ENCODE measurements at places on chromosomes 5 and 9. TPM values are rescaled to one million over a fixed set of nuclear protein-coding genes. Genes with fewer than 3 reads are reported as not detected.

MARCHF3 gene
- total RNA-seq, result 12.8 TPM

DNA sequence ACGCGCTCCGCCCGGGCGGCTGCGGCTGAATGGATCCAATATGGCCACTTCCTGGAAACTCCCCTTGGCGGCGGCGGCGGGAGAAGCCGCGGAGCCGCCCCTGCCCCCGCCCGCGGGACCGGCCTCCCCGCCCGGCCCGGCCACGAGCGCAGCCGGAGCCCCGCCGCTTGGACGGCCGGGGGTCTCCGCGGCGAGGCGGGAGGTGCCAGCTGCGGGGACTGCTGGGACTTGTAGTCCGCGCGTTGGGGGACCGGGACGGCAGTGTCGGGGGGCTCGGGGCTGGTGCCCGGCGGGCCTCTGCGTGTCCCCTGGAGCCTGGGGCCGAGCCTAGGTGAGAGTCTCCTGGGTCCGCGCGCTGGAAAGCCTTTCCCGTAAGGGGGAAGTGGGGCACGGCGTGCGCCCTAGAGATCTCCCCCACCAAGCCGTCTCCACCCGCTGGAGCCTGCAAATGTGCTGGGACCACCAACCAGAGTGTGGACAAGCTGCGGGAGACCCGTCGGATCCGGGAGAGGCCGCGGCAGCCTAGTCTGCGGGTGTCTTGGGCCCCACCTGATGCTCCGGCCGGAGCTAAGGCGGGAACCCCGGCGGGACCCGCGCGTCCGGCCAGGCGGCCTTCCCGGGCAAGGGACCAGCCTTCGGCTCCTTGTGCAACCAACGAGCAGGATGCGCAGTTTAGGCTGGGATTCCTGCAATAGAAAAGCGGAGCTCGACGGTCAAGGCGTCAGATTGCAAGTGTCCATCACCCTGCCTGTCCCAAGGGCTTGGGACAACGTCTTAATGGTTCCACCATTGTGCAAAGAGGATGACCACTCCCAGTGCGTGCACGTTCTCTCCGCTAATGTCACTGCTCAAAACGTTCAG is at the start of gene SEPTIN8:
SEPTIN8 (minus strand) TSS at position 31 of the 861 bp plus-strand sequence. CDS start 102 bp downstream, outside the sequence.
- peak; percentile 63 for DNase-seq

GRCh38 chr9:68981789-68982188 is 32.1 kb downstream of the PRKACG start:
- no peak for DNase-seq

DNA sequence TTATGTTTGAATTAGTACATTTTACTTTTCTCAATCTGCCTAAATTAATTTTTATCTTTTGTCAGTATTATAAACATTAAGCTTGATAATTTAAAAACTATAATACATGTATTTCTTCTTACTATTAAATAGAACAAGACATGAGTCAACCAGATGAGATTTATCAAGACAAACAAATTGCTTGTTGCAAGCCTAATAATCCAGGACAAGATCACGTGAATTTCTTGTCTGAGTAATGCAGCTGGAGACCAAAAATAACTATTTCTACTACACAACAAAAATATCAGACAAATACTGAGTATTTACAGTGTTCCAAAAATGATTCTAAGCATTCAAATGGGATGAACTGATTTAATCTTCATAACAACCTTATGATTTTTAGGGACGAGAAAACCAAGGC is 339.1 kb upstream of the PRR16 start:
- DNase-seq, result no peak

- peak; percentile 64 for DNase-seq
Observed at GRCh38 chr5:179816796-179817469, 3.8 kb upstream of the SQSTM1 start.

GRCh38 chr5:119274030-119274766 is 81.6 kb upstream of the TNFAIP8 start:
- DNase-seq, result no peak

- no peak for DNase-seq
Observed at GRCh38 chr9:123282362-123283047, 14.1 kb upstream of the STRBP start.

XRCC4 gene
- 1.8 TPM for total RNA-seq

GRCh38 chr9:96026655-96027213 is 151.2 kb downstream of the ERCC6L2 start:
- no peak for DNase-seq

- DNase-seq, result no peak
Observed at GRCh38 chr9:117825609-117826347, 121.6 kb downstream of the TLR4 start.

- no peak for DNase-seq
Observed at GRCh38 chr9:87327575-87328125, 170.0 kb upstream of the DAPK1 start.

- DNase-seq, result no peak
Observed at GRCh38 chr5:142845954-142846398, 75.8 kb downstream of the ARHGAP26 start.

OLFM1 gene
- 25.1 TPM for total RNA-seq

ECM2 gene
- total RNA-seq, result 38.4 TPM

DIPK1B gene
- 5.4 TPM for total RNA-seq

DNA sequence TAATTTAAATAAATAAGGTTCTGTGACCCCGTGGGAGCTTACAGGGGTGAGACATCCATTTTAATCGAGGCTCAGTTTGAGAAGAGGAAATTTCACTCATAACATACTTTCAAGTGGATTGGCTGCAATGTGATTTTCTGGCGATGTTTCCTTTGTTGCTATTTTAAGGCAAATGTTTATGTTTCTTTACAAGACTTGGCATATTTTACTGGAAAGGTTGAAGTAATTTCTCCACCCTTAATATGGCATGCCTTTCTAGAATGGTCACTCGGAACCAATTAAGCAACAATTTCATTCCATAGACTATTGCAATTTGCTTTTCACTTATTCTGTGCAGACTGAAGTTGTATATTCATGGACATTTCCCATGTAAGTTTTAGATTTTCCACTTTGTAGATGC is 438.0 kb upstream of the WWC1 start:
- DNase-seq, result no peak

ZNF483 gene
- 55.5 TPM for total RNA-seq

GRCh38 chr9:113650207-113651131 is 186.9 kb downstream of the RGS3 start:
- no peak for DNase-seq

- DNase-seq, result no peak
Observed at GRCh38 chr9:6610073-6610472, 35.5 kb downstream of the GLDC start.

DBH gene
- total RNA-seq, result not detected

LCN15 gene
- not detected for total RNA-seq

DNA sequence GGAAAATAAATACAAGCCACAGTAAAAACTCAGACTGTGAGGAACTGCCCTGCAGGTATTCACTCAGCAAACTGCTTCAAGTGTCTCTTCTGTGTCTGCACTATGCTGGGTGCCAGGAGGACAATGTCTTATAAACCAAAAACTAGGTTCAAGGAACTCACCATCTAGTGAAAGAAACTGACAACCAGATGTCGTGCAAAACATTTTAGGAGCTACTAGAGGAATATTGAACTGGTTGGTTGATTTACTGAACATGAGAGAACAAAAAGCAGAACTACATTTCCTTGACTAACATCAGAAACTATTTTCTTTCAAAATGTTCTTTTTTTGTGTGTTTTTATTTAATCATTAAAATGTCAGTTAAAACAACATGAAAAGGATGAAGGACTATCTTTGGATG is 35.2 kb downstream of the ZNF366 start:
- no peak for DNase-seq

DNA sequence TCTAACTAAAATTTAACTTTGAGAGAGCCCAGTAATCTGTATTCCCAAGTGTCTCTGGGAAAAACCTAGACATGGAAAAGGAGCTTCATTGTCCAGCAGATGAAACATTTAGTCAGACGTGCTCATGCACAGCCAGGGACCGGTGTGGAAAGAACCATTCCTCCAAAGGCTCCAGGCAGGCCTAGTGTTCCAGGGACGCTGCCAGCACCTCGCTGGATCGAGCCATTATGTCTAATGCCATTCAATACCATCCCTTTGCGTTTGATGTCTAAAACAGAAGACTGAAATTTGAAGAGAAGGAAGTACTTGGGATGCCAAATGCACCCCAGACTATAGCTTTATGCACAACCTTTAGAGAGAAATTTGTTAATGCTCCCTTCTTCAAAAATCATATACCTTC is 1.4 kb upstream of the CHSY3 start:
- no peak for DNase-seq

DNA sequence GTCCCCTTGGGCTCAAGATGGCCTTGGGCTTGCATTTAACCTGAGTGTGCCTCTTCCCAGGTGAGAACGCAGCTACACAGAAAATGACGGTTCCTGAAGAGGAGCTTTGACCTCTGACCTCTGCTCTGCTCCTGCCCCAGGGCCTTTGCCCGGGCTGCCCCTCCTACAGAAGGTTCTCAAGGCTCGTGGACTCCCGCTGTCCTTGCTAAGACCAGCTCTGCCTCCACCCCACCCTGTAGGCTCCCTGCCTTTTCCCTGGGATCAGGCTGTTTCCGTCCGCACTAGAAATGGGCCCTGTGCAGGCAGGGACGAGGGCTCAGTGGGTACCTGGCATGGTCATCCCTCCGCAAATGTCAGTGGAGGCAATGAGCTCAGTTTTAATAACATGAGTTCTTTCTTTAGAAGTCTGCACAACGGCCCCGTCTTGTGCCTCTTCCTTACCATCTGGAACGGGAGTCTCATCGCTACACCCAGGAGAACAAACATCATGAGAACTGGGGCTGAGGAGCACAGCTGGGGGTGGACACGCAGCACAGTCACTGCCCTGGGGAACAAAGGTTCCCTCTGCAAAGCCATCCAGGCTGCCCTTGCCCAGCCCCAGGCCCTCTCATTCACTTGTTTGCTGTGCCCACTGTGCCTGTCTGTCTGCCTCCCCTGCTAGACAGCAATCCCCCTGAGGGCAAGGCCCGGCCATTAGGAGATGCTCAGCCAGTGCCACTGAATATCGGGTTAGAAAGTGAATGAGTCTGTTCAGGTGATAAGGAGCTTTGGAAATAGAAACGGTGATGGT is 26.7 kb upstream of the LPCAT1 start:
- no peak for DNase-seq

GRCh38 chr5:146877783-146878475 is 628 bp downstream of the PPP2R2B start:
- DNase-seq, result no peak

GRCh38 chr9:137277329-137278041 is at the start of gene TOR4A:
TOR4A (plus strand) TSS chr9:137277726; CDS start chr9:137278690, 964 bp downstream.
- DNase-seq, result peak; percentile 85

BTNL8 gene
- total RNA-seq, result not detected

GRCh38 chr9:3281399-3281798 is 244.4 kb downstream of the RFX3 start:
- no peak for DNase-seq

GRCh38 chr5:109006129-109006528 is 258.4 kb downstream of the FER start:
- DNase-seq, result no peak

LAMC3 gene
- 0.48 TPM for total RNA-seq

- DNase-seq, result no peak
Observed at GRCh38 chr5:90472783-90473395, 1.7 kb downstream of the MBLAC2 start.
